ENCODE measurements at places on chromosomes 6 and 20. TPM values are rescaled to one million over a fixed set of nuclear protein-coding genes. Genes with fewer than 3 reads are reported as not detected.

DNA sequence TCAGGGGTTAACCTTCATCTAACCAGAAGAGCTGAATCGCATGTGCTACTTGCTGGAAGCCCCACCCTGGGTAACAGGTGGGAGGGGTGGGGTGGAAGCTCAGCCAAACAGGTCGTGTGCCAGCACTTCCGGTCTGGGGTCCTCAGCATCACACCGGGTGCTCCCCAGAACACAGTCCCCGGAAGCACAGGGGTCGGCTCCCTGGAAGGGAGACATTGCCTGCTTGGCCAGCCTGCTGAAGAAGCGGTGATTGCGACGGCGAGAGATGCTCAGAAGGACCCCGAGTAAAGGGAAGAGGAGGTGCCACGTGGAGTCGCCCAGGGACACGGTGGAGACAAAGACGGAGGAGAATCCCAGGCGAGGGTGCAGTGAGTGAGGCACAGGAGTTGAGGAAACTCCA is 36.5 kb downstream of the MYT1 start:
- no peaks in the 10 kb centered on the region for H3K27me3 ChIP-seq
- H3K4me1 ChIP-seq: no peaks in the 10 kb centered on the region
- H3K27ac ChIP-seq: no peak overlapping the region
- no peaks in the 10 kb centered on the region for H3K36me3 ChIP-seq
- no peak overlapping the region for H3K4me3 ChIP-seq
- no peak for DNase-seq

DNA sequence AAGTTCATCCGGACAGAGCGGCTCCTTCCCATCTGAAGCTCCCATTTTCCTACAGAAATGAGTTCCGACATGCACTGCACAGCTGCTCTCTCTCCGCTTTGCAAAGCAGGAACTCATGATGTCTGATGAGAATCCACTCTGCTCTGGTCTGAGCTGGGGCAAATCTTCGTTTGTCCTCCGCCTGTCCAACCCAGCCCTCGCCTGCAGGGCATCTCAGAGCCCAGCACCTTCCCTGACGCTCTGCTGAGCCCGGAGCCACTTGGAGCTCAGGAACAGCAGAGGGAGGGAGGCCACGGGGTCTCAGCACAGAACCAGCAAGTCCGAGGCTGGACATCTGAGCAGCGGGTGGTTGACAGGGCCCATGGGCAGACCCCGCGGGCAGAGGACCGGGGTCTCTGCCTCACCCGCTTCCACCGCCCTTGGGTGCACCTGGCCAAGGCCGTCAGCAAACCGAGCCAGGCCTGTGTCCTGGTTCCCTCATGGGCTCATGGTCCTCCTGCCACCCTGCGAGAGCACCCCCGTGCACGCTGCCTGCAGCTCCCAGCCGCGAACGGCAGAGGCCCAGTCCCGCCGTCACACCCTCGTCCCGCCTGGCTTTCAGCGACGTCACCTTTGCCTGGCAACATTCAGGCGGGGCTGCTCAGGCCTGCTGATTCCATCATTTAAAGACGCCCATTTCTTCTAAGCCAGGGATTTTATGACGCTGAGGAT is 78.5 kb upstream of the BHLHE23 start:
- no peak overlapping the region for H3K27ac ChIP-seq
- peak; percentile 8 for DNase-seq
- H3K4me1 ChIP-seq: no peaks in the 10 kb centered on the region
- no peaks in the 10 kb centered on the region for H3K36me3 ChIP-seq

GRCh38 chr20:2692036-2692885 is at the start of gene EBF4:
EBF4 (plus strand) TSS chr20:2692780; CDS start chr20:2693646, 866 bp downstream.
- no peaks in the 10 kb centered on the region for H3K36me3 ChIP-seq
- H3K27ac ChIP-seq: peak within 1 kb of the TSS; percentile 65
- H3K27me3 ChIP-seq: no peaks in the 10 kb centered on the region
- H3K4me3 ChIP-seq: no peak within 1 kb of the TSS

- H3K4me1 ChIP-seq: no peaks in the 10 kb centered on the region
- no peak overlapping the region for H3K27ac ChIP-seq
- peak; percentile 66 for DNase-seq
- H3K36me3 ChIP-seq: no peaks in the 10 kb centered on the region
These were observed 8.8 kb upstream of the SRSF6 start for GRCh38 chr20:43448748-43449535.

DNA sequence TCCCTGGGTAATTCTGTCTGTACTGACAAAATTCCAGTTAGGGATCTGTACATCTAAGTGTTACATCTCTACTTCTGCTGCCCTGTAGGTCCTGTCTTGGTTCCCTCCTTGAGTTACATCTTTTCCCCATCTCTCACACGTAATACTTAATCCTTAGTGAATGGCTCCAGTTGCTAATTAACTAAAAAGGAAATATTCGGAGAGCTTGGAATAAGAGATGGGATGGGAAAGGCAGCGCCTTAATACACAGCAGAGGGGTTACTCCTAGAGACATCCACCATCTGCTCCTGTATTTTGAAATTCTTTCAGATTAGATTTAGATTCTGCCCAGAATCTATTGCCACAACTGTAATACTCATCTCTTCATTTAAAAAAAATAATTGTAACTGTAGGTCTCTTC is 384.0 kb downstream of the SAMD5 start:
- no peaks in the 10 kb centered on the region for H3K27me3 ChIP-seq
- H3K36me3 ChIP-seq: no peaks in the 10 kb centered on the region
- no peak for DNase-seq
- H3K27ac ChIP-seq: no peak overlapping the region
- H3K4me1 ChIP-seq: no peaks in the 10 kb centered on the region
- H3K4me3 ChIP-seq: no peak overlapping the region

DNA sequence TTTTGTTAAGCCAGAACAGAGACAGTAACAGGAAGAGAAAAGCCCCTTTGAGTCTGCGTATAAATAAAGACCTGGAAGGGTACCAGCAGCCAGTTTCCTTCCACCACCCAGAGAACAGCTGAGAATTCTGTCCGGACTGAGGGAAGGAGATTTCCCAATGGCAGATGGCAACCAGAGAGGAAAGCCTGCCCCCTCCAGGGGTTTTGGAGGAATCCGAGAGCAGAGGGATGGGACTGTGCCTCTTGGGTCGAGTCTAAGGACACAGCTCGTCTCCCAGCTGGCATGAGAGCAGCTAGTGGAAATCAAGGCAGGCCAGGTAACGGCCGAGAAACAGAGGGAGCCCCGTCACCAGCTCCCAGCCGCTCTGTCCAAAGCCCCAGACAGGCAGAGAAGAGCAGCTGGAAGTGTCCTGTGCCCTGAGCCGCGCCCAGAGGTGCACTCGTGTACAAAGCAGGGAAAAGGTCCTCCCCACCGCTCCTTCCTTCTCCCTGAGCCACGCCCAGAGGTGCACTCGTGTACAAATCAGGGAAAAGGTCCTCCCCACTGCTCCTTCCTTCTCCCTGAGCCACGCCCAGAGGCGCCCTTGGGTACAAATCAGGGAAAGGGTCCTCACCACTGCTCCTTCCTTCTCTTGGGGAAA is 134.0 kb upstream of the SNX9 start:
- DNase-seq: no peak
- no peaks in the 10 kb centered on the region for H3K27me3 ChIP-seq
- H3K36me3 ChIP-seq: no peaks in the 10 kb centered on the region

DNA sequence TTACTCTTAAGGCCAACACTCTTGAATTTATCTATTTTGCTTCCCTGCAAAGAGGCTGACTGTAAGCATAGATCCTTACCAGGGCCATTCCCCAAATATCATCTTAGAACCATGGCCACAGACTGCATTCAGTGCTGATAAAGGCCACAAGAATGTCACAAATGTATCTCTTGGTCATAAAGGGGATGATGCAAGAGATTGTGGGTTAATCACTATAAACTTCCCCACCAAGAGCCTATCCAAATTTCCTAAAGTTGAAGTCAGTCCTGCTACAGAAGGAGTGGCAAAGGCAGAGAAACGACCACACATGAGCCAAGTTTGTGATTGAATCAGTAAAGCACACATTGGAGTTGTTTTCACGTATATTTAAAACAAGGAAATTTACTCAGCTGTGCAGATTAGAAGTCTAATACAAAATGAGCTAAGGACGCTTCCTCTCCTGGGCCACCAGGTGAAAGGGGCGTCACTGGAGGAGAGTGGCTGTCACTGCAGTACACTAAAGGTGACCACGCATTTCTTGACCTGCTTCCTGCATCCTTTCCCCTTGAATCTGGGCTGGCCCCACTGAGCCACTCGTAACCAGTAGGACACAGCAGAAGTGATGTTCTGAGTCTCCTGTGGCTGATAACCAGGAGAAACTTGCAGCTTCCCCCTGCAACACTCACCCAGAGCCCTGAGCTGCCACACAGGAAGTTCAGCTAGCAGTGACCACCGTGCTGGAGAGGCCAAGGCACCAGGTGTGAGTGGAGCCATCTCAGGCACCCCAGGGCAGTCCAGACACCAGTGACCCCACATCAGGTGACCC is 181.9 kb downstream of the SYNDIG1 start:
- no peak overlapping the region for H3K27ac ChIP-seq
- H3K27me3 ChIP-seq: no peaks in the 10 kb centered on the region
- H3K36me3 ChIP-seq: no peaks in the 10 kb centered on the region
- no peak for DNase-seq
- H3K4me1 ChIP-seq: no peaks in the 10 kb centered on the region

DNA sequence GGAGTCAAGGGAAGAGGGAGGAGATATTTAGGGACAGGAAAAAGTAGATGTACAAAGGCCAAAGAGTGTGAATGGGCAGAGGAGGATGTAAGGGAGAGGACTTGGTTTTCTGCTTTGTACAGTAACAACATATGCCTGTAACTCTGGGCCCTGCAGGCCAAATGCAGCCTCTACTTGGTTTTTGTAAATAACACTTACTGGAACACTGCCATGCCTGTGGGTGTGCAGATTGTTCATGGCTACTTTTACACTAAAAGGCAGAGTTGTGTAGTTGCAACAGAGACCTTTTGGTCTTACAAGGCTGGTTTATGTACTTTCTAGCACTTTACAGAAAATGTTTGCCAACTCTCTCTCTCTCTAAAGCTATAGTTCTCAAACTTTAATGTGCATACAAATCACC is 157.1 kb downstream of the PHACTR1 start:
- H3K36me3 ChIP-seq: no peaks in the 10 kb centered on the region
- no peaks in the 10 kb centered on the region for H3K27me3 ChIP-seq
- no peaks in the 10 kb centered on the region for H3K4me1 ChIP-seq
- H3K27ac ChIP-seq: no peak overlapping the region

GRCh38 chr6:51398064-51398705 is 579.5 kb downstream of the TFAP2B start:
- no peaks in the 10 kb centered on the region for H3K4me1 ChIP-seq
- H3K27me3 ChIP-seq: no peaks in the 10 kb centered on the region
- no peak overlapping the region for H3K4me3 ChIP-seq
- no peak for DNase-seq
- no peak overlapping the region for H3K27ac ChIP-seq

- H3K27ac ChIP-seq: no peak overlapping the region
- no peak overlapping the region for H3K4me3 ChIP-seq
- H3K27me3 ChIP-seq: no peaks in the 10 kb centered on the region
These were observed 154.0 kb downstream of the LY86 start for GRCh38 chr6:6742535-6742934.

GRCh38 chr6:31113861-31114540 is 599 bp upstream of the PSORS1C1 start:
- H3K27me3 ChIP-seq: no peaks in the 10 kb centered on the region
- no peak overlapping the region for H3K4me3 ChIP-seq
- H3K36me3 ChIP-seq: no peaks in the 10 kb centered on the region
- no peak overlapping the region for H3K27ac ChIP-seq
- peaks cover 4% of the 10 kb centered on the region for H3K4me1 ChIP-seq

- H3K36me3 ChIP-seq: no peaks in the 10 kb centered on the region
- no peaks in the 10 kb centered on the region for H3K4me1 ChIP-seq
- no peak overlapping the region for H3K27ac ChIP-seq
These were observed 45.5 kb upstream of the GLP1R start for GRCh38 chr6:39003072-39003471.

DNA sequence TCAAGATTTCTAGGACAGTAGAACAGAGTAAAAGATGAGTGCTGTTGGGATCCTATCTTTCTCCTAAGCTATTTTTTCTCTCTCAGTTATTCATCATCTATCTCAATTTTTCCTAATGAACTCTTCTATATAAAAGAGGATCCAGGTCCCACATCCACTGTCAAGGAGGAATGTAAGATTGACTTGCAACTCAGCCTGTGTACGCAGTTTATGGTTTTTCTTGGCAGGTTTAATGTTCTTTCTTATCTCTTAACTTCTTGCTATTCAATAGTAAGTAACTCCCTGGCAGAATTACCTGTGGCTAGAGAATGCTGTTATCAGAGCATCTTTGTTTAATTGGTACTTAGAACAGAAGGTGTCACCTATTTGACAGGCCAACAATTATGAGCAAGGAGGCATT is 60.8 kb downstream of the SLC16A10 start:
- no peaks in the 10 kb centered on the region for H3K27me3 ChIP-seq
- DNase-seq: no peak
- H3K36me3 ChIP-seq: no peaks in the 10 kb centered on the region
- H3K27ac ChIP-seq: peak overlapping the region; percentile 33
- peaks cover 20% of the 10 kb centered on the region for H3K4me1 ChIP-seq
- H3K4me3 ChIP-seq: no peak overlapping the region

GRCh38 chr6:167400482-167401138 is 75.7 kb downstream of the TTLL2 start:
- H3K27ac ChIP-seq: no peak overlapping the region
- H3K36me3 ChIP-seq: no peaks in the 10 kb centered on the region
- H3K4me1 ChIP-seq: no peaks in the 10 kb centered on the region
- H3K27me3 ChIP-seq: no peaks in the 10 kb centered on the region
- no peak for DNase-seq

- H3K4me3 ChIP-seq: no peak overlapping the region
- no peak overlapping the region for H3K27ac ChIP-seq
- no peak for DNase-seq
- no peaks in the 10 kb centered on the region for H3K4me1 ChIP-seq
- H3K36me3 ChIP-seq: no peaks in the 10 kb centered on the region
These were observed 337.0 kb downstream of the CDH26 start for GRCh38 chr20:60295214-60295613.

GRCh38 chr20:2332711-2333110 is 36.9 kb downstream of the TGM3 start:
- DNase-seq: no peak
- H3K36me3 ChIP-seq: no peaks in the 10 kb centered on the region
- no peak overlapping the region for H3K4me3 ChIP-seq
- no peaks in the 10 kb centered on the region for H3K27me3 ChIP-seq
- H3K4me1 ChIP-seq: no peaks in the 10 kb centered on the region

GRCh38 chr20:63553933-63554290 is at the start of gene FNDC11:
FNDC11 (plus strand) TSS chr20:63554159; CDS start chr20:63555664, 1,505 bp downstream.
- peaks cover 11% of the 10 kb centered on the region for H3K4me1 ChIP-seq
- H3K27me3 ChIP-seq: no peaks in the 10 kb centered on the region
- no peaks in the 10 kb centered on the region for H3K36me3 ChIP-seq
- H3K27ac ChIP-seq: no peak within 1 kb of the TSS
- peak within 1 kb of the TSS; percentile 27 for H3K4me3 ChIP-seq
- DNase-seq: no peak

- no peak overlapping the region for H3K4me3 ChIP-seq
- peaks cover 12% of the 10 kb centered on the region for H3K4me1 ChIP-seq
- H3K27ac ChIP-seq: no peak overlapping the region
- DNase-seq: no peak
These were observed 58.0 kb downstream of the TFAP2C start for GRCh38 chr20:56687061-56687460.

- peak; percentile 67 for DNase-seq
- peak overlapping the region; percentile 100 for H3K27ac ChIP-seq
- H3K27me3 ChIP-seq: no peaks in the 10 kb centered on the region
- H3K4me1 ChIP-seq: peaks cover 35% of the 10 kb centered on the region
- peak overlapping the region; percentile 95 for H3K4me3 ChIP-seq
These were observed 675 bp downstream of the DSTN start for GRCh38 chr20:17570347-17571152.

CEP162 gene
- 3.0 TPM for total RNA-seq

MICB gene
- total RNA-seq: 0.78 TPM

ARFGEF3 gene
- 21.8 TPM for total RNA-seq

MCHR2 gene
- not detected for total RNA-seq

BHLHE23 gene
- not detected for total RNA-seq

MRPL14 gene
- total RNA-seq: 20.8 TPM

Measured in body of pancreas (tissue), 4 donors.